HTR-8/SVneo (cell line): ENCODE measurements at places on chromosomes 6 and 20.

DNA sequence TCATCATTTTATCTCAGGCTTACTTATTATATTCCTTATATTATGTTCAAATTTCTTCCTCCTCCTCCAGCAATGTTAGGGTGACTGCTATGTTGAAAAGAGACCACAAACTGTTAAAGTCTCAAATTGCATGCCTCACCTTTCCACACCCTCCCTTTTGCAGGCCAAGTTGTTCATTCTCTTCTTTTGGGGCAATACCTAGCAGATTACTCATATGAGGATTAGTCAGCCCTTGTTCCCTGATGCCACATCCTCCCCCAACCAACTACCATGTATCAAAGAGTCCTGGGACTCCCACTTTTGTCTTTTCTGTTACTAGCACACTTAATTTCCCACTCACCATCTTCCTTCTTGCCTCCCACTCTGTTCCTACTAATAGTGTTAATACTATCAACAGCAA is 434.7 kb downstream of the BCKDHB start:
- DNase-seq = peak; percentile 23

DNA sequence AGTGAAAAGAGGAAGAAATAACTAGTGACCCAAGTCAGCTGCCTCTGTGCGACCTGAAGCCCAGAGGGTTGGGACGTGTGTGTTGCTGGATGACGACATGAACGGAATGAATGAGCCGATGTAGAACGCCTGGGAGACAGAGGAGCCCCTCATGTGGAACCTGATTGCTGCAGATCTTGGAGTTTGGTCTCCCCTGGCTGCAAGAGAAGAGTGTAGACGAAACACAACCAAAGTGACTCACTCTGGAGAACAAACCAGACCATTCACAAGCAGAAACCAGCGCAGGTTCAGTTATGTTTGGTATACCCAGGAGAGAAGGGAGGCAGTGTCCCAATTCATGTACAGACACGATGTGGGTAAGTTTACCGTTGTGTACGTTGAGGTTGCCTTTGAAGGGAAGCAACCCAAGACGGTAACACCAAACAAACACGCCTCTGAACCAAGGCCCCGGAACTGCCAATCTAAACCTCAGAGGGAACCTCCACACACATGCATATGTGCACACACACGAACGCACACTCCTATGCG is 265.9 kb downstream of the BMP7 start:
- no peak for DNase-seq

GRCh38 chr6:156659822-156660198 is 117.4 kb upstream of the ARID1B start:
- DNase-seq = no peak

- DNase-seq = no peak
These were observed 16.1 kb upstream of the LAMP5 start for GRCh38 chr20:9498322-9498721.

DNA sequence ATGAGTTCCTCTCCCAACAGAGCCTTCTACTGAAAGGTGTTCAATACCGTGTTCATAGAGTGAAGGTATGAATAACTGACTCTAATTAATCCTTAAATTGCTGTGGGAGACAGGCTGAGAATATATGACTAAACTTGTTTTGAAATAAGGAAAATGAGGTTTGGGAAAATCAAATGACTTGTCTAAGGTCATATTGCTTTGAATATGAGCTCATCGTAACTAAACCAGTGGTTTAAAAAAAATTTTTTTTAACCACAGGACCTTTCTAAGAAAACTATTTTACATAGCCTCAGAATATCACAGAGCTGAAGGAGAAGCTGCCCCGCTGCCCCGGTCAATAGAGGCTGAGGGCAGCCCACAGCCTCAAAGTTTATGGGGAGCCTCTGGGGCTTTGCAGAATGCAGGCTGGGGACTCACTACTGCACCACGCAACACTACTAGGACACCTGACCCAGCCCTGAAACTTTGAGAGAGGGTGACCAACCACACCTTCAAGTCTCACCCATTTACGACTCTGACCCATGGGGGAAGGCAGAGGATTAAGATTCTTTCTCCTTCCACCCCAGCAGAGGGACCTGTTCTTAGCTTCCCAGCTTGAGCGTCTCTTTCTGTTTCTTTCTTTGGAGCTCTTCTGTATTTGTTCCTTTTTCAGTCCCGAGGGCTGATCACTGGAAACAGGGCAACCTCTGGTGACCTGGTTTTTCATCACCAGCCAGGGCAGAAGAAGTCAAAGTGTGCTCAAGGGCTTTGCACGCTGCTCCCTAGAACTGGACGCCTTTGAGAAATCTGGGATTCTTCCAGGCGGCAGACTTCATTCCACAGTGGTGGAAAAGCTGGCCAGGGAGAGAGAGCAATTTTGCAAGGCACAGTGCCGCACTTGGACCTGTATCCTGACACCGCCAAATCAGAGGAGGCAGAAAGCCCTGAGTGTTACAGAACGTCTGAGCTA is 220.2 kb downstream of the ATXN1 start:
- DNase-seq = no peak
